Stimulated activated CD4-positive, alpha-beta T cell treated with anti-CD3 and anti-CD28 coated beads, Interleukin-2, amount 100 ng/mL, for 24 hours (primary cell): ENCODE measurements at places on chromosomes 16 and 17.

DNA sequence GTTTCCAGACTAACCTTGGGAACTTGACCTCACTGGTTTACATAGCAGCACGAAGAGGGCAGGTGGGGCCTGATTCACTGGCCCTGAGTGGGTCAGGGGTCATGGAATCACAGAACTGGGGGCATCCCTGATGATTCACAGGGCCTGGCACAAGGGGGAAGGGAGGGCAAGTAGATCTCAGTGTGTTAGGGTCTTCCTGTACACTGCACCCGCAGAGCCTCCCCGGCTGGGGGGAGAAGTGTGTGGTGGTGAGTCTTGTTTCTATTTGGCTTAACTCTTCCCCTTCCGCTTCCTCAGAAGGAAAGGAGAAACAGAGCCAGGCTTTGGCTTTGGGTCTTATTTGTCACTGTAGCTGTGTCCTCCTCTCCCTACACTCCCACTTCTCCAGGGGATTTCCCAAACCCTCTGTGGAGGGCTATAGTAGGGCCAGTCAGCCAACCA lies 3.7 kb downstream of the STARD3 start:
- no peak for DNase-seq

DNA sequence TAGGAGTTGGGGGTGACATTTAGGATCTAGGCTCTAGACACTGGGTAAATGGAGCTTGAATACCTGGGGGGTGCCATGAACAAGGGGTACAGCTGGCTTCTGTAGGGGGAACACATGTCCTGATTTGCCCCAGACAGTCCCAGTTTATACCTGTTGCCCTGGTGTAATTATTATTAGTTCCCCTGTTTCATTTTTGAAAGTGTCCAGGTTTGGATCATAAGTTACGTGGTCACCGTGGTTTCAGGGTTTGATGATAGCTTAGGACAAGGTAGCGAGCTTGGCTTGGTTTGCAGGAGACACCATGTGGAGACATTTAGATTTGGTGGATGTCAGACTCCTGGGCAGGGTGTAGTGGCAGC lies 5.5 kb downstream of the MLLT6 start:
- no peak for DNase-seq

- no peak for DNase-seq
These were observed 272.8 kb upstream of the KCNJ16 start for GRCh38 chr17:69802045-69802740.

DNA sequence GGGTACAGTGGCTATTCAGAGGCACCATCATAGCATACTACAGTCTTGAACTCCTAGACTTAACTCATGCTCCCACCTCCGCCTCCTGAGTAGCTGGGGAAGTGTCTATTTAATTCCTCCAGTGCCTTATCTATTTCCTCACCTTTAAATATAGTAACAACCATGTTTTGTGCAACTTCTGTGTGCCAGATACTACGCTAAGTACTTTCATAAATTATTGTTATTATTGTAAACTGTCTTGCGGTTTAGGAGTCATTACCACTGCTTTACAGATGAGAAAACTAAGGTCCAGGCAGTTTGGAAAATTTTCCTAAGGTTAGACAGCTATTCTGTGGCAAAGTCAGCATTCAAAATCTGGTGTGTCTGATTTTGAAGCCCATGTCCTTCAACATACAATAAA lies 359.1 kb upstream of the XYLT1 start:
- DNase-seq: no peak

- no peak for DNase-seq
These were observed 111.1 kb downstream of the PITPNC1 start for GRCh38 chr17:67488161-67488560.

DNA sequence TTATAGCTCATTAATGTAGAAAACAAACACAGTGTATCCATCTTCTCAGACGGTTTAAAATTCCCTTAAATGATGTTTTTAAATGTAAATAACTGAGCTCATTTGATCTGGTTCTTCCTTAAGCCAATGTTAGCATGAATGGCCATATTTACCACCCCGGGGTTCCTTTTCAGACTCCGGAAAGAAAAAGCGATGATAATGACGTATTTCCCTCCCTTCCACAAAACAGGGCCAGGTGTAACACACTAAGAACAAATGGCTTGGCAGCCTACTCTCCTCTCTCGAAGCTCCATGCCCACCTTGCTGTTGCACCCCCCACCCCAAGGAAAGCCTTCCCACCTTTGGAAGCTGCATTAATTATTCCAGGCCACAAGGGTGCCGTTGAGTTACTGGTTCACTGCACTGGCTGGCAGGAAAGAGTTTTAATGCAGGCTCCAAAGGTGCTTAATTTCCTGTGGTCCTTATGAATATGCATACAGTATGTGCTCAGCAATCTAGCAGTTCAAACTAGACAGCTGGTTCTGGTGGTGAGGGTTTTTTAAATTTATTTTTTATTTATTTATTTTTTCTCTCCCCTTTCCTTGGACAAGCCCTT lies 378.9 kb downstream of the WWOX start:
- no peak for DNase-seq

DNA sequence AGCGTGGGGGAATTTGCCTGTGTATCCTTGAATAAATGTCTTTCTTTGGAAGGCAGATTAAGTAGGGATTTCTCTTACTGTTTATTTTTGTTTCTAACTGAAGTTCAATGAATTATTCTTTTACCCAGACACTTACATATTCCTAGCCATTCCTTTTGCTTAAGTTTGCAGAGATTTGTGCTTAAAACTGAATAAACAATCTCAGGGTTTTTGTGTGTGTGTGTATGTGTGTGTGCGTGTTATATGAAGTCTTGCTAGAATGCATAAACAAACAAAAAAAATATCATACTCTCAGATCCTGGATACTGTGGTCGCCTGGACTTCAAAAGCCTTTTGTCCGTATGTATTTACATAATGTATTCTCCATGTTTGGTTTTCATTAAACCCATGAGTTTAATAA lies 672.8 kb downstream of the MAF start:
- DNase-seq: no peak
